ENCODE measurements at places on chromosomes 16 and 17.

DNA sequence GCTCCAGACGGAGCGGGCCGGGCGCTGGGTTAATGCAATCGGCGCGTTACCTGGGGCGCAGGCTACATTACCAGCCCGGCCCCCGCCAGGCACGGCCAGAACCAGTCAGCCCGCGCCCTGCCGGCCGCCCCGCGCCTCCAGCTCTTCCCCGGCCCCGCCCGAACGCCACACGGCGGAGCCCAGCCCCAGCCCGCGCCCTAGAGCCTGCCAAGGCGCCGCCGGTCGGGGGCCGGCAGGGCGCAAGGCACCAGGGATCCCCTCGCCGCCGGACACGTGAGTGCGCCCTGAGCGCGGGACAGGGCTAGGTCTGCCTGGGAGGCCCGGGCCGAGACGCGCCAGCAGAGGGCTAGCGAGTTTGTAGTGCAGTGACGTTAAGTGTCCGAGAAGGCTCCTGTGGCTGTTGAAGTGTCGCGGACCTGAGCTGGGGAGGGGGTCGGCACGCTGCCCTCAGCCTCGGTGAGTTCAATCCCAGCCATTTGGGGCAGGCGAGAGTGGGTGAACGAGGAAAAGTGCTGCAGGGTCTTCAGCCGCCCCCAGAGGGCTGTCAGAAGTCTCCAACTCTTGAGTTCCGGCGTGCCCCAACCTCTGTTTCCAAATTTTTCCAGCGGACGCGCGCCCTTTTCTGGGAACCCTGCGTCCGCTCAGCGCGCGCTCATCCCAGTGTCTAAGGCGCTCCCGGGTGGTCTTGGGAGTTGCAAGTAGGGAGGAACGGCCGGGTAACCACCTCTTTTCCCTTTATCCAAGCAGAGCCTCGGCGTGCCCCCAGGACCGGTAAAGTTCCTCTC lies at the start of gene SLC6A2:
Gene SLC6A2, plus strand, starts transcription at position 92 of the 785 bp plus-strand sequence. CDS start 707 bp downstream, outside the sequence.
- H3K27me3 ChIP-seq = peaks cover 47% of the 10 kb centered on the region
- peaks cover 26% of the 10 kb centered on the region for H3K4me1 ChIP-seq
- H3K36me3 ChIP-seq = peaks cover 4% of the 10 kb centered on the region
- no peak within 1 kb of the TSS for H3K27ac ChIP-seq

DNA sequence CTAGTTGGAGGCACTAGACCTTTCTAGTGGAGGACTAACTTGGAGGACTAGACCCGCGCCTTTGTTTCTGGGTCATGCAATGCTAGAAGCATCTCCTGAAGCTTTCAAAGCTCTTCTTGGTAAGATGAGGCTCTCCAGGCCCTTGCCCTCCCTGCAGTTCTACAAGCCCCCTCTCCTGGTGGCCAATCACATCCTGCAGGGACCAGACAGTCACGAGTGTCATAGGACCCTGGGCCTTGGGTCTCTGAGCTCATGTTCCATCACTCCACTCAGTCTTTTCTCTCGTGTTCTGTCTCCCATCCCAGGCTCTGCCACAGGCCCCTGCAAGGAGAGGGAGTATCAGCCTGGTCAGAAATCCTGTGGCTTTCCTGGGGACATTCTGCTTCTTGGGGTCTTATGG lies 119.6 kb downstream of the CYLD start:
- DNase-seq = no peak
- H3K36me3 ChIP-seq = no peaks in the 10 kb centered on the region
- H3K27me3 ChIP-seq = no peaks in the 10 kb centered on the region
- no peak overlapping the region for H3K27ac ChIP-seq
- H3K4me3 ChIP-seq = no peak overlapping the region

DNA sequence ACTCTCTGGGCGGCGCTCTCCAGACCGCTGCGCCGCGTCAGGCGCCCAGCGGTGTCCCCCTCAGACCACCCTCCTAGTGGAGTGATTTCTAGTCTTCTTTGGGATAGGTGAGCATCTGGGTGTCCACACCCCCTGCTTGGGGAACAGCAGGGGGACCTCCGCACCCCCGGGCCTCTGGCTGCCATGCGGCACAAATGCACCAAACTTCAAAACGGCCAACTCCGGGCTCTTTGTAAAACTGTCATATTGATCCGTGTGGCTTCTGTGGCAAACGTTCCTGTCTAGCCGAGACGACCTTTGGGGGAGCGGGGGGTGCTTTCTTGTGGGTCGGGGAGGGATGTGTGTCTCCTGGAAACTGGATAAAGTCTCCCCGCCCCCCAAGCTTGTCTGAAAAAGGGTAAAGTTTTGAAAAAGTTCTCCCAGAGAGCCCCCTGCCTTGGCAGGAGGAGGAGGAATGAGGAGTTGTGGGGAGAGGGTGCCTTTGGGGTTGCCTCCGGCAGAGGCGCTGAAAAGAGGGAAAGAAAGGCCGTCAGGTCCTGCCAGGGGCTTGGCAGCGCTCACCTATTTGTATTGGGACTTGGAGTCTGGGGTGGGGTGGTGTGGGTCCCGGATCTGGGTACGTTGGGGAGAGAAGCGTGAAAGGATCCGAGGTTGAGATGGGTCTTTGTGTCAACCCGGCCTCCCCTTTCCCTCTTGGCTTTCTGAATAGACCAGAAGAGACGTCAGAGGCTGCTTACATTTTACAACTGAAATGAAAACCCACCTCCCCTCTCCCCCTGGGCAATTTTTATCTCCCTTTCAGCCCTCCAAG lies 2.2 kb upstream of the CHD3 start:
- H3K36me3 ChIP-seq = peaks cover 5% of the 10 kb centered on the region
- no peak for DNase-seq
- H3K4me3 ChIP-seq = no peak overlapping the region

DNA sequence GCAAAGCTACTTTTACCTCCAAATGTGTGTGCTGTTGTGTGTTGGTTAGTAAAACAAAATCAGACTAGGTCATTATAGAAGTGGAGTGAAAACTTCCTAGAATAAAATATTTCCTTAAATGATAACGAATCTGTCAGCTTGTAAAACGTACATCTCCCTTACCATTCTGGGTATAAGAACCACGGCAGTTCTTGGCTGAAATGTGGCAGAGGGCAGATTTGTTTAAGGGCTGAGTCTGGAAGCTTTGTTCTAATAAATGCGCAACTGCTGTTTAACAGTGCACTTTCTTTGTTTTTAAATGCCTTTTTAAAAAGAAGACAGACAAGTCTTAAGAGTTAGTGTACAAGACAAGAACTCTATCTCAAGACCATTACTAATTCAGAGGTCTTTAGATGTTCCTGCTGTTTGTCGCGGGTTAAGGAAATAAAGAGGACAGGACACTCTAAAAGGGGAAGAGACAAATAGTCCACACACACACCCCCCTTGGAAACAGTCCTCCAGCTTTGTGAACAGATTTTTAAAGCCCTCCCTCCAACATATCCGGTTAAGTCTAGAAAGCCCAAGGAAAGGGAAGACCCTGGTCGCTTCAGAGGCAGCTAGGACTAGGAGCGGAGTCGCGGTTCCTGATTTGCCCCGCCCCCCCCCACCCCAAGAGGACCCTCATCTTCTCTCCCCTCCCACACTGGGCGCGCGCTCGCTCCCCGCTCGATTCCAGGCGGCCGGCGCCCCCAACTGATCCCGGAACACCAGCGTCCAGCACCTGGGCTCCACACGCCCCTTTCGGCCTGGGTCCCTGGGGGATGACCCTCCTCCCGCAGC lies 658 bp downstream of the SYNRG start:
- H3K4me3 ChIP-seq = peak overlapping the region; percentile 95
- no peak for DNase-seq
- H3K36me3 ChIP-seq = peaks cover 17% of the 10 kb centered on the region
- peaks cover 12% of the 10 kb centered on the region for H3K4me1 ChIP-seq
- peak overlapping the region; percentile 93 for H3K27ac ChIP-seq

DNA sequence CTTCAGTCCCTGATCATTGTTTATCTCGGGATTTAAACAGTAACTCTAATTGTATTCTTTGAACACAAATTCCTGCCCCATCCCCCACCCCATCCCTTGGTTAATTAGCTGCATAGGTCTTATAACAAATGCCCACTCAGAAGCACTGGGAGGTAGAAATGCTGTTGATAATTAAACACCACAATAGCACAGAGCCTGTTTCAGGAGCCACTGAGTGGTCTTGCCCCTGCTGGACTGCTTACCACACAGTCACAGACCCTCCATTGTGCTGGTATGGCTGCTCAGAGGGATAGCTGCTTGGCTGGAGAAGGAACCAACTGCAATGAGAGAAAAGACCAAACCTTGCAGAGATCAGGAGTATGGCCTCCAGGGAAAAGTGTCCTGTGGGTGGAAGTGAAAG lies 214.1 kb downstream of the ANKFN1 start:
- H3K27me3 ChIP-seq = peaks cover 3% of the 10 kb centered on the region
- H3K4me3 ChIP-seq = no peak overlapping the region
- no peak overlapping the region for H3K27ac ChIP-seq

- no peak overlapping the region for H3K27ac ChIP-seq
- H3K4me1 ChIP-seq = peaks cover 13% of the 10 kb centered on the region
- H3K36me3 ChIP-seq = peaks cover 6% of the 10 kb centered on the region
- no peak for DNase-seq
- H3K4me3 ChIP-seq = peak overlapping the region; percentile 84
Observed at GRCh38 chr17:39150104-39150634, 1.3 kb downstream of the PLXDC1 start.

- no peak overlapping the region for H3K27ac ChIP-seq
- DNase-seq = no peak
- no peak overlapping the region for H3K4me3 ChIP-seq
- H3K27me3 ChIP-seq = peaks cover 87% of the 10 kb centered on the region
- no peaks in the 10 kb centered on the region for H3K36me3 ChIP-seq
Observed at GRCh38 chr17:48148029-48148770, 40.6 kb downstream of the SNX11 start.

DNA sequence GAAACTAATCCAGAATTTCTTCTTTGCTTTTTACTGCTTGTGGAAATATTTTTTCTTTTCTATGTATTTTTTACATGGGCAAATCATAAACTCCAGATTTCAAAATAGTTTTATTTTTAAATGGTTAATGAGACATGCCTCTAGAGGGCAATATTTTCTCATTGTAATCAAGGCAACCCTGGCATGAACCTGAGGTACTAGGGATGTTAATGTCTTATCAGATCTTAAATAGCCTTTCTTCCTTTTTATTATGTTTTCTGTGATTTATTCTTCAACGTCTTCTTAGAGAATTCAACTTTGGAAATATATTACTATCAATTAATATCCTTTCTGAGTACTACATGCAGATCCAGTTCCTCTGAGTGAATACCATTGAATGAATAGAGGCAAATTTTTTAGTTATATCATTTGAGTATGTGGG lies 324.7 kb downstream of the BCAS3 start:
- peaks cover 5% of the 10 kb centered on the region for H3K4me1 ChIP-seq
- H3K4me3 ChIP-seq = no peak overlapping the region
- H3K27ac ChIP-seq = no peak overlapping the region
- no peaks in the 10 kb centered on the region for H3K36me3 ChIP-seq
- peaks cover 8% of the 10 kb centered on the region for H3K27me3 ChIP-seq
- no peak for DNase-seq

DNA sequence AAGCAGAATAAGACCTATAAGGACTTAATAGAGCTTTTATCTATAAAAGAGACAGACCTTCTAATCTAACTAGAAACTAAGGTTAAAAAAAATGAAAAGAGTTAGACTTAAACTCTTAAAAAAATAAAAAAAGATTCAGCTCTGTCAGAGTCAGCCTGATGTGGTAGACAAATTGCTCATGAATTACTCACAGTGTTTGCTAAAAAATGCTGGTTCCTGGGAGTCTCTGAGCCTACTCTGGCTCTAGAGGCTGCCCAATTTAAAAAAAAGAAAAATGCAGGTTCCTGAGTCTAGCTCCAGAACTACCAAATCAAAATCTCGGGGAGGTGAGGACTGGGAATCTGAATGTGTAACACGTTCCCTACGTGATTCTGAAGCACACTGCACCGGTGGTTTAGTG lies 18.1 kb downstream of the SOST start:
- H3K4me3 ChIP-seq = no peak overlapping the region
- H3K36me3 ChIP-seq = peaks cover 4% of the 10 kb centered on the region
- no peak overlapping the region for H3K27ac ChIP-seq
- peaks cover 15% of the 10 kb centered on the region for H3K27me3 ChIP-seq
- no peak for DNase-seq

- H3K36me3 ChIP-seq = no peaks in the 10 kb centered on the region
- H3K27me3 ChIP-seq = no peaks in the 10 kb centered on the region
- peak overlapping the region; percentile 68 for H3K27ac ChIP-seq
- H3K4me1 ChIP-seq = peaks cover 62% of the 10 kb centered on the region
- no peak for DNase-seq
Observed at GRCh38 chr17:57927048-57927723, 28.0 kb downstream of the CUEDC1 start.

DNA sequence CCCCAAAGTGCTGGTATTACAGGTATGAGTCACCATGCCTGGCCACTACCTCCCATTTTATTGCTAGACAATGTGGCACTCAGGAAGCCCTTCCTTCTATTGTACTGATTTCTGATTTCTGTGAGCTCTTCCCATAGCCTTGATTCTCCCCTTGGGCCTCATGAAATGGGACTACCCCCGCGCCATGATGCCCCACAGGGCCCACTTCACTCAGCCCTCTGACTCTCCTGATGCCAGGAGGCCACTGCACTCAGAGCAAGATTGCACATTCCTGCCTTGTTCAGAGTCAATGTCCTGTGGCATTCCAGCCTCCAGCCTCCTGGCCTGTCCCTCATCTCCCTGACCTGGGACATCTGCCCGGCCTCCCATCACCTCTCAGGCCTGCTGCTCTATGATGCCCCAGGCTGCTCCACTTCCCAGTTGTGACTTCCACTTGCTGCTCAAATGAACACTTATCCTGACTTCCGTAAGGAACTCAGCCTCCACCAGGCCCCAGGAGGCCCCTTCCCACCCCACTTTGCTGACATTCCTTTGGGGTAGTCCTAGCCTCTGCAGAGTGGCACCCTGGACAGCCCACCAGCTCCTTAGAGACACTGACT lies 66.6 kb upstream of the KSR1 start:
- no peaks in the 10 kb centered on the region for H3K4me1 ChIP-seq
- DNase-seq = no peak
- peaks cover 18% of the 10 kb centered on the region for H3K27me3 ChIP-seq
- no peak overlapping the region for H3K4me3 ChIP-seq
- H3K36me3 ChIP-seq = no peaks in the 10 kb centered on the region

- no peaks in the 10 kb centered on the region for H3K36me3 ChIP-seq
- H3K4me1 ChIP-seq = no peaks in the 10 kb centered on the region
- no peak overlapping the region for H3K27ac ChIP-seq
- peaks cover 10% of the 10 kb centered on the region for H3K27me3 ChIP-seq
- no peak for DNase-seq
Observed at GRCh38 chr17:30299000-30299399, 7.3 kb upstream of the BLMH start.

DNA sequence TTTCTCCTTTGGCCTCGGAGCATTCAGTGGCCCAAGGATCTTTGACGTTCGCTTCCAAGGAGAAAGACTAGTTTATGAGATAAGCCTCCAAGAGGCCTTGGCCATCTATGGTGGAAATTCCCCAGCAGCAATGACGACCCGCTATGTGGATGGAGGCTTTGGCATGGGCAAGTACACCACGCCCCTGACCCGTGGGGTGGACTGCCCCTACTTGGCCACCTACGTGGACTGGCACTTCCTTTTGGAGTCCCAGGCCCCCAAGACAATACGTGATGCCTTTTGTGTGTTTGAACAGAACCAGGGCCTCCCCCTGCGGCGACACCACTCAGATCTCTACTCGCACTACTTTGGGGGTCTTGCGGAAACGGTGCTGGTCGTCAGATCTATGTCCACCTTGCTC lies 1.4 kb downstream of the AOC3 start:
- no peaks in the 10 kb centered on the region for H3K36me3 ChIP-seq
- no peak overlapping the region for H3K4me3 ChIP-seq

- no peak overlapping the region for H3K27ac ChIP-seq
- DNase-seq = no peak
- H3K27me3 ChIP-seq = no peaks in the 10 kb centered on the region
- H3K36me3 ChIP-seq = peaks cover 16% of the 10 kb centered on the region
- no peak overlapping the region for H3K4me3 ChIP-seq
Observed at GRCh38 chr16:69320740-69321073, 9.6 kb downstream of the VPS4A start.

GRCh38 chr16:31875928-31876547 lies 2.4 kb downstream of the ZNF267 start:
- no peak for DNase-seq
- peak overlapping the region; percentile 50 for H3K4me3 ChIP-seq
- peaks cover 30% of the 10 kb centered on the region for H3K4me1 ChIP-seq
- H3K36me3 ChIP-seq = peaks cover 28% of the 10 kb centered on the region
